ENCODE measurements at places on chromosomes 12 and 14.

DNA sequence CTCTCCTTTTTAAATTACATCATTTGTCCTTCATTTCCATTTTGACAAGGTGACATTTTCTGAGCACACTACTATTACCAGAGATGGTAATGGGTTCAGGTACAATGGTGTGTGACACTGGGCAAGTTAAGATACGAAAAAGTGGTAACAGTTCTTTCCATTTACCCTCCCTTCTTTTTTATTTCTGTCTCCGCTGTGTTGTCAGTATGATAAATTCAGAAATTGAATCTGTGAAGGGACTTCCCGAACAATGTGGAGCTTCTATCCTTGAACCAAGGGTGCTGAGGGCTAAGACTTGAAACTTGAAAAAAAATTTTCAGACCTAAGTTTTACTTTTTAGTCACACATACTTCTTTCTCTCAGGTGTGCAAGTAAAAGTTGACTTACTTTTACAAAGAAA lies 103.7 kb downstream of the ERC1 start:
- DNase-seq = no peak

- no peak for DNase-seq
Measured at GRCh38 chr14:66017927-66018326, 468.2 kb upstream of the CCDC196 start.

DNA sequence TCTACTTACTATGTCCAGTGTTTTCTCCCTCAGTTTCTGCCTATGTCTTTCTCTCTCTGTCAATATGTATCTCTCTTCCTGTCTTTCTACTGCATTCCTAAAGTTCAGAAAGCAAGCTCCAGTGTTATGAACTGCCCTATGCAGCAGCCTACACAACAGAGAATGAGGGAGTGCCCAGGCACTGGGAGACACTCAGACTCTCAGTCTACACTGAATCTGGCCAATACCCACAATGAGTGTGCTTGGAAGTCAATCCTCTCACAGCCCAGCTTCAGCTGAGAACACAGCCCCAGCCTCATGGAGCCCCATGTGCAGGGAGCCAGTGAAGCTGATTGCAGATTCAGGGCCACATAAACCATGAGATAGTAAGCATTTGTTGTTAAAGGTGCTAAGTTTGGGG lies 128.7 kb downstream of the ALG10 start:
- DNase-seq = no peak

GRCh38 chr14:104323551-104324175 lies 185.3 kb downstream of the KIF26A start:
- DNase-seq = no peak

DNA sequence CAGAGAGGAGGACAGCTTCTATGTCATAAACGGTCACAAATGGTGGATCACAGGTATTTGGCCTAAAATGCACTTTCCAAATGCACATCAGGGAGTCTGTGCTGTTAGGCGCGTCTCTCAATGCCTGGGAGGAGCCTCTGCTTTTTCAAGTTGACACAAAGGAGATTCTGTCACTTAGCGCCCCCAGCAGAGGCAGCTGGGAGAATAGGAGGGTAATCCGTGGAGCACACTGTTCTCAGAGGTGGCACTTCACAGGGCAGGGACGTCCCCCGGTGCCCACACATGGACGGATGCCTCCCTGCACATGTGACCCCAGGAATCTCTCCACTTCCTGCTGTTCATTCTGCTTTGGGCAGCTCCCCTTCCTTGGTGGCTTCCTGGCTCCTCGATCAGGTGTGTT lies 19.4 kb upstream of the ALDH2 start:
- no peak for DNase-seq

GRCh38 chr12:83250866-83251265 lies 564.2 kb downstream of the TMTC2 start:
- DNase-seq = no peak

DNA sequence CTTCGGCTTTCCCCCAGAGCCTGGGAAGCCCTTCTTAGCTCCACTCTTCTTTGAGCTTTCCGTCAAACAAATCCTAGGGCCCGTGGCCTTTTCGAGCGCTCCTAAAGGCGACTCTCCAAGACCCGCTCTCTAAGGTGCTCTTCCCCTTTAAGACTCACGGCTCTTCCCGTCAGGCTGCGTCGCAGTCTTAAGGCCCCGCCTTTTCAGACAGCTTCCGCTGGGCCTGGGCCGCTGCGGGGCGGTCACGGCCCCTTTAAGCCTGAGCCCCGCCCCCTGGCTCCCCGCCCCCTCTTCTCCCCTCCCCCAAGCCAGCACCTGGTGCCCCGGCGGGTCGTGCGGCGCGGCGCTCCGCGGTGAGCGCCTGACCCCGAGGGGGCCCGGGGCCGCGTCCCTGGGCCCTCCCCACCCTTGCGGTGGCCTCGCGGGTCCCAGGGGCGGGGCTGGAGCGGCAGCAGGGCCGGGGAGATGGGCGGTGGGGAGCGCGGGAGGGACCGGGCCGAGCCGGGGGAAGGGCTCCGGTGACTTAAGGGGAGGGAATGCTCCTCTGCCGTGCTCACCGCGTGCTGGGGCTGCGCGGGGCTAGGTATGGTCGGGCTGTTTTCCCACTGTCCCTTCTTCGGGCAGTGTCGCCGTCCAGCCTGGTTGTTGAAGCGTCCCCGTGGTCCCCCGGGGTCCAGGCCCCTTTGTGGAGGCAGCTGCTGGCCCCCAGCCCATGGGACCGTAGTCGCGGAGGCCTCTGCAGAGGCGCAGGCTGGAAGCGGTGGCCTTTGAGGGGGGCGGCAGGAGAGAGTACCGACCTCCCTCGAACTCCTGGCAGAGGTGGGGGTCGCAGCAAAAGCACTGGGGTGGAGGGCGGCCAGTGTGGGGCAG lies at the start of gene PEX5:
TSS of gene PEX5 (plus strand) at position 289 of the 870 bp plus-strand sequence. CDS start 692 bp downstream, outside the sequence.
- peak; percentile 42 for DNase-seq

GRCh38 chr12:117762143-117762542 lies 206.6 kb downstream of the KSR2 start:
- DNase-seq = no peak

GRCh38 chr12:4084573-4084972 lies 189.0 kb upstream of the CCND2 start:
- DNase-seq = no peak
